CD4-positive, alpha-beta T cell treated with Interleukin-12 subunit alpha and Interleukin-12 subunit beta, for 1 hour (primary cell): ENCODE measurements at places on chromosomes 11 and 22.
A peak's percentile ranks its signal among the peaks of the same experiment; 100 is the strongest.

- no peak for DNase-seq
Measured at GRCh38 chr11:1543606-1544263, 28.3 kb downstream of the DUSP8 start.

DNA sequence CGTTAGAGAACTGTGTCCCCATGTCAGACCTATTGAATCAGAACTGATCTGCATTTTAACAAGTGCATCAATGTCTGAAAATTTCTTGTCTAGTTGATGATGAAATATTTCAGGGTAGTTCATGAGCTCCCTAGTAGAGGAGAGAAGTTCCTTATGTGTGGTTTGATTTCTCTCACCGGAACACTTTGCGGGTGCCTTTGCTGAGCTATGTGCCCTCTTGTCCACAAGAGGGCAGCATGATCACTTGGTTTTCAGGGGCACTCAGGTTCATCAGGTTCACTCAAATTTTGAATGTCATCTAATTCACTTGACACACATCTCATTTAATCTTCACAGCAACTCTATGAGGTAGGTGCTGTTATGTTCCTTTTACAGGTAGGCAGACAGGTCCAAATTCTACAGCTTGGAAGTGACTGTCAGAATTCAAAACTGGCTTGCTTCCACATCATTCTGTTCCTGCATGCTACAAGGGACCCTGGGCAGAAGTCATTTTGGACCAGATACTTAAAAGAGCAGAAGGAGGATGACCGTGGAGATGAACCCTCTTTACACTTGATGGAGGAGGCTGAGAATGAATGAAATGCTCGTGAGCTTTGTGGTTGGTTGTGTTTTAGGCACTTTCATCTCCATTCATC, 55.6 kb downstream of the P4HA3 start:
- DNase-seq = peak; percentile 65

- no peak for DNase-seq
Measured at GRCh38 chr22:19598054-19598855, 74.0 kb upstream of the CLDN5 start.

- no peak for DNase-seq
Measured at GRCh38 chr11:12019866-12020416, 11.5 kb upstream of the DKK3 start.

GRCh38 chr22:46499805-46500189, 37.6 kb downstream of the CELSR1 start:
- no peak for DNase-seq

GRCh38 chr22:28068826-28069225, 149.8 kb upstream of the PITPNB start:
- no peak for DNase-seq

DNA sequence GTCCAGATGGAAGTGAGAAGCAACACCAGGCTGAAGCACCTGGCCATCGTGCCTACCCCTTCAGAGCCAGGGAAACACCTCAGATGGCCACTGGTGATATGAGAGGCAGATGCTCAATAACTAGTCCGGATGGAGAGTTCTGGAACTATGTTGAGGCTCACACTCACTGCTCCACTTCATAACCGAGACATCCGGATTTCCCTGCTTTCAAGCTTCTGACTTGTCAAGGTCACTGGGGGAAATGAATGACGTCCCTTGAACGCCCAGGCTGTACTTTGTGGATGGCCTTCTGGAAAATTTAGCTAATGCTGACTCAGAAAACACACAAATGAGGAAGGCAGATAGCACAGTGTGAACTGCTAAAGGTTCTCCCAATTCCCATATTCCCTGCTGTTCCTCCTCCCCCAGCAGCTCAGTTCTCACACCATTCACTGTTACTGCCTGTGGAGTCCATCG, at the start of gene LYVE1:
Gene LYVE1 (minus strand): TSS at position 180 of the 456 bp plus-strand sequence. CDS start 133 bp downstream, at position 47.
- DNase-seq = no peak

DNA sequence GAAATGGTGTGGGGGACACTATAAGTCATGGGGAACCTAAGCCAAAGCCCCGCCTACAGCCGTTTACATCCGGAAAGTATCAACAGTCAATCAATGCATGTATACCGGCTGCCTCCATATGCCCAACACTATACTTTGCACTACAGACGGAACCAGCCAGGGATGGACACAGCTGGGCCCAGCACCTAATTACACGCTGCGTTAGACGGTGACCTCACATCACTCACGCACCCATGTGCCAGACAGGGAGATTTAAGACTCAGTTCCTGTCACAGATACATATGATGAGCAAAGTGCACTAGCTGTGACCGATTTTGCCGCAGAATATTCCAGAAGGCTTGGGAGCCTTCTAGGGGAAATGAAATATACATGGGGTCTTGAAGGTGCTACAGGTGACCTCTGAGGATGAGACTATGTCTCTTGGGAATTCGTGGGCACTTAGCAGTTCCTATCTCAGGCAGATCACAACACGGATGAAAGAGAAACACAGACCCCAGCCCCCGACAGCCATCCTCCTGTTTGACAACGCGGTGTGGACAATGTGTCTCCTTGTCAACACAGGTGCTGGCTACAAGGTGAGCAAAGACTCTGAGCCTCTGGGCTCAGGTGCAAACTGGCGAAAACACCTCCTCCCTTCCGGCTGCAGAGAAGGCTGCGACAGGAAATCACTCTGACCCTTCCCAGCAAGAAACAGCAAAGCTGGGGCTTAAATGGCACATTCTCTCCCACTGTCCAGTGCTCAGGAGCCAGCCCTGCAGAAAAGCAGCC, 8.0 kb downstream of the AHNAK start:
- DNase-seq = no peak

DNA sequence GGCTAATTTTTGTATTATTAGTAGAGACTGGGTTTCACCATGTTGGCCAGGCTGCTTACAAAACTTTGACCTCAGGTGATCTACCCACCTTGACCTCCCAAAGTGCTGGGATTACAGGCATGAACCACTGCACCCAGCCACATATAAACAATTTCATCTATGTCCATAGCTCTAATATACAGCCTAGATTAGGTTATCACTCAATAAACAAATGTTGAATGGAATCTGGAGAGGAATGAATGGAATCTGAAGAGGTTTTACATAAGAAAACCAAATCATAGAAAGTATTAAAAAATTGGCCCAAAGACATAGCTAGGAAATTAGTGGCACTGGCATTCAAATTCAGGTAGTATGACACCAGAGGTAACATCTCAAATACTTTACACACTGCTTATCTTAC, 1401.4 kb upstream of the TENM4 start:
- DNase-seq = no peak

GRCh38 chr11:45485070-45485707, 180.2 kb downstream of the CHST1 start:
- no peak for DNase-seq

- no peak for DNase-seq
Measured at GRCh38 chr22:29443452-29443851, 5.1 kb downstream of the RFPL1 start.

DNA sequence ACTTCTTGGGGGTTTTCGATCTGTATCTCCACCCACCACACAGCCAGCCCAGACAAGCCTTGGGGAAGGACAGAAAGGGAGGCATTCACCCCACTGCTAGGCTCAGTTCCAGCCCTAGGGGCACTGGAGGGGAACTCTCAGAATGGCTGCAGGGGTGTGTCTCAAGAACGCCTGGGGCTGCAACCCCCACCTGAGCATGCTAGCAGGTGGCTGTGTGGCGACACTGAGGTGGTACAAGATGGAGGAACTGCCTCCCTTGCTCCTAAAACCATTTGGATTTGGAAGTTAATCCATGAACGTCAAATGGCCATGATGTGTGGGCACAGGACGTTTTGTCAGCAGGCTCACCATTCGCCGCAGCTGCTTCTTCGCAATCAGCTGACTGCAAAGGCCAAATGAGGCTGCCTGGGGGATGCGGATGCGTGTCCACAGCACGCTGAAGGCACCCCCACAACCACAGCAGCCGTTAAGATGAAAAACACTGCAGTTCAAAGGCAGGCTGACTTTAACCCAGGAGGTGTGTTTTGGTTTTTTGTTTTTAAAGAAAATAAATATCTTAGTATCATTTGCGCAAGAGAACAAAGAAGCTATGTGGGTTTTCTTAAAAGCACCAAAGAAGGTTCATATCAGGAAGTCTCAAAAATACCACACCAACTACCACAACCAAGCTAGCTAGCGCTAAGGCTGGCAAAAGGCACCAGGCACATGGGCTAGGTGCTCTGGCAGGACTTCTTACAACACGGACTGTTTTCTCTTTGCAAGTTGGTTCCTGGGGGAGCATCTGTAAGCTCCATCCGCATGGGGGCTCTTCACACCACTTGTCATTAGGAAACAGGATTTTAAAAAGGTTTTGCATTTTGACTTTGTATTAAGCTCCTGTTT, 22.2 kb upstream of the NAP1L4 start:
- peak; percentile 75 for DNase-seq

GRCh38 chr11:95108159-95108611, 18.5 kb downstream of the ENDOD1 start:
- no peak for DNase-seq
